ENCODE measurements at places on chromosomes 3 and 15. TPM values are rescaled to one million over a fixed set of nuclear protein-coding genes. Genes with fewer than 3 reads are reported as not detected.

CYP19A1 gene
- total RNA-seq = 0.26 TPM

CYP8B1 gene
- not detected for total RNA-seq

RMDN3 gene
- 17.6 TPM for total RNA-seq

MAPK6 gene
- total RNA-seq = 25.4 TPM

NR2E3 gene
- 0.52 TPM for total RNA-seq

CCR1 gene
- total RNA-seq = 1.8 TPM

All from body of pancreas (tissue), 4 donors.